ENCODE measurements at places on chromosomes 2 and 18.

DNA sequence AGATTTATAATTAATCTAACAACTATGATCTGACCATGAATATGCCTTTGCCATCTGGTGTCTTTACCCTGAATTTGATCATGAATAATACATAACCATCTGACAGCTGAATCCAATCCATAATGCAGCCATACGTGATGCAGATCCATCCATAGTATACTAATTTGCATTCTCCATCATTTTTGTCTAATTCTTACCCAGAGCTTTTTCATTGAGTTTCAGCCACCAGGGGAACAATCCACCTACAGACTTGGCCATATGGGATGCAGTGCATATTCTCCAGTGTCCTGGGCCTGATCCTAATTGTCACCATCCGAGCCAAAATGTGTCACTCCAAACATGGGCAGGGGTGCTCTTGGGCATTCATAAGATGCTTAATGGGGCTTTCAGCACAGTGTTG lies 227.2 kb upstream of the CRIM1 start:
- DNase-seq, result peak; percentile 59

DNA sequence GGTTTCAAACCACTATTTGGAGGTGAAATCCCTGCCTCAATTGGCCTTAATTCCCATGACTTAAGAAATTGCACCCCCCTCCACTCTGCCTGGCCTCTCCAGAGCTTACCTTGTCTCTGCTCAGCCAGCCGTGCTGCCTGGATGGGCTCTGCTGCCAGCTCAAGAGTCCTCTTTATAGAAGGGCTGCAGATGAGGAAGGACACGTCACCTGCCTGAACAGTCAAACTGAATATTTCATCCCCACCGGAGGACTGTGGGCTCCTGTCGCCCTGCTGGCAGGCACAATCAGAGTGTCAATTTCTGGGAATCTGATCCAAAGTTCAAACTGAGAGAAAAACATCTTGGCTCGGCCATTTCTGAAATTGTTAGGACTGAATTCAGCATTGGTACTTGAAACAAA lies at the start of gene OTOS:
TSS of gene OTOS (minus strand) at position 148 of the 400 bp plus-strand sequence. CDS start 332 bp downstream, outside the sequence.
- no peak for DNase-seq

DNA sequence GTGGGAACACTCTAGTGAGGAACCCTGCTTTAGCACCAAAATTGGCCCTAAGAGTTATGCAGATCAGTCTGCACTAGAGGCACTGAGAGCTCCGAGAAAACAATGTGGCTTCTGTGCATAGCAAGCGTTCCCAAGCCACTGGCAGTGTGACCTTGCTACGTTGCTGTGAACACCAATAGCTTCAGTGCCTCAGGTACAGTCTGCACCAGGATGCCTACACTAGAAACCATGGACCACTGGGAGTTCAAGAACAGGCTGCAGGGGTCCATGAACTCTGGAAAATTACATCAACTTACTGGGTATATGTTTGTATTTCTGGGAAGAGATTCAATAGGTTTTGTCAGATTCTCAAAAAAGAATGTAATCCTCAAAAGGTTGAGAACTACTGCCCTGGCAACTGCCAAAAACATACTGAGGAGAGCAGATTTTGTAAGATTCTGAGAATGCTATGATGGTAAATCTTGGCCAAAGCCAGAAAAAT lies 18.3 kb upstream of the SP3 start:
- no peak for DNase-seq

DNA sequence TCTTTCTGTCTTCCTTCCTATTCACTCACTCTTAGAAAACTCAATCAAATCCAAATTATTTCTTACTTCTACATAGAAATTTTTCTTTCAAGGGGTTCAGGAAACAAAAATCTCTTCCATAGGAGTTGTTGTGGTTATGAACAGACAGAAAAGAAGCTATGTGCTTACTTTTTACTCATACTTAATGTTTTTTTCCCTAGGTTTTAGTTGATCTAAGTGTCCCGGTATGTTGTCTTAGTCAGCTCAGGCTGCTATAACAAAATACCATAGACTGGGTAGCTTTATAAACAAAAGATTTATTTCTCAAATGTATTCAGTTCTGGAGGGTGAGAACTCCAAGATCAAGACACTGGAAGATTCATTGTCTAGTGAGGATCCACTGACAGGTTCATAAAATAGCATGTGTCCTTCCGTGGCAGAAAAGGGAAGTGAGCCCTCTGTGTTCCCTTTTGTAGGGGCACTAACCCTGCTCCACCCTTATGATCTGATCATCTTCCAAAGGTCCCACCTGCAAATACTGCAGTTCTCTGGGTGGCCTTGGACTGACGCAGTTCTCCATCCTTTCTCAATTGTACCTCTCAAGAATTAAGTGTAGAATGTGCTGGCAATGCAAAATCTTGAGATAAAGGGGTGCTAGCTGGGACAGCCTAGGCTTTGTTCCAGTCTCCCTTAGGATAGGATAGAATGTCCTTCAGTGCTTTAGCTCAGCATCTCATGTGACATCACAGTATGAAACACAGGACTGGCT lies 14.4 kb upstream of the VRK2 start:
- DNase-seq, result no peak

GRCh38 chr2:181851726-181852125 lies 39.8 kb upstream of the ITPRID2 start:
- DNase-seq, result no peak

DNA sequence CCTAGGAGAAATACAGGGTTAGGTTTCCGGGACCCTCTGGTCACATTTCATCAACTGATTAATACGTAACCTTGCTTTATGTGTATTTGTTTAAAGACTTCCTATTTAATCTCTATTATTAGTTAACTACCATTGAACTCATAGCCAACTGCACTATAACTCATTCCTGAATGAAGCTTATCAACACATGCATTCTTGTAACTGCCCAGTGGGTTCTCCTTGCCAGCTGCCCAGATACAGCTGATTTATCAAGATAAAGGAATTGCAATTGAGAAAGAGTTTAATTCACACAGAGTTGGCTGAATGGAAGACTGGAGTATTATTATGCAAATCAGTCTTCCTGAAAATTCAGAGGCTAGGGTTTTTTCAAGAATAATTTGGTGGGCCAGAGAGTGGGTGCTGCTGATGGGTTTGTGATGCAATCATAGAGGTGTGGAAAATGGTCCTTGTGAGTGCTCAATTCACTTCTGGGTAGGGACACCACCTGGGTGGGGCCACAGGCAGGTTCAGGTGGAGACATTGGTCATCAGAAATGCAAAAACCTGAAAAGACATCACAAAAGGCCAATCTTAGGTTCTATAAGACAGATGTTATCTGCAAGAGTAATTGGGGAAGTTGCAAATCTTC lies 21.1 kb upstream of the NOSTRIN start:
- DNase-seq, result no peak

DNA sequence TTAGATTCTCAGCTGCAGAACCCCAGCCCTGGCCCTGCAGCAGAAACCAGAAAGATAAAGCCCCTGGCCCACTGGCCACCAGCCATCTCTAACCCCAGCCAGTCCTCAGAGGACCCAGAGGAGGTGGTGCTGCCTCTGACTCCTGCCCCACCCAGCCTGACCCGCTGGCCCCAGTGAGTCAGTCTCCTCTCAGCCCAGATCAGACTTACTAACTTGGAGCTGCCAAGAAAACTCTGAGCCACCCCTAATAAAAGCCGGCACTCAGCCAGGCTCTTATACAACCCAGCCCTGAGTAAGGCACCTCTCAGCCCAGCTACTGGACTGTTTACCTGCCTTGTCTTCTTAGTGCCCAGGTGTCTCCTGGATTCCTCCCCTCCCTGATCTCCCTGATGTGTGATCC lies 2.0 kb downstream of the SLC14A2 start:
- DNase-seq, result no peak

DNA sequence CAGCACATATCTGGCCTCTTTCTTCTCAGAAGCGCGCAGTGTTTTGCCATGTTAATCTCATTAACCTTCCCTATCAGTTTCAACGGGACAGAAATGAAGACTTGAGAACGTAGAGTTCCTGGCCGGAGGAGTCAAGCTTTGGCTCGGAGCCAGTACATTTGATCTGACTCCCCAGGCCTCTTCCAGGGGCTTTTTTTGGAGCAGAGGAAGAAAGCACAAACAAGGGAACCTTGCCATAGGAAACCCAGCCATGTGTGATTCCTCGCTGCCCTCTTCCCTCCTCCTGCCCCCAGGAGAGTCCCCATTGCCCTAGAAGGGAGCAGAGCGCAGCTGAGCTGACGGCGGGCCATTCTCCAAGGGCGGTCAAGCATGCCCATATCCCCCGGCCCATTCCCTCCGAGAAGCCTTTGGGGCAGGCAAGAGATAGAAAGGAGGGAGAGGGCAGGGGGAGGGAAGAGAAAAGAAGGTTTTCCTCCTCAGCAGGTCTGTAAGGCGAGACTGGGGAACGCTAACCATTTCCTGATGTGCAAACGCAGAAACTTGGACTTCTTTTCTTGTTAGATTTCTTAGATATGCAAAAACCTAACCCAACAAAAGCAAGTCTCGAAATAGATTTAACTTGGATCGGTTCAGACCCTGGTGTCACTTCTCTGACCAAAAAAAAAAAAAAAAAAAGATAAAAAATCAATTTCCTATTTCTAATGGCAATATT lies 63.7 kb upstream of the POU3F3 start:
- peak; percentile 68 for DNase-seq

DNA sequence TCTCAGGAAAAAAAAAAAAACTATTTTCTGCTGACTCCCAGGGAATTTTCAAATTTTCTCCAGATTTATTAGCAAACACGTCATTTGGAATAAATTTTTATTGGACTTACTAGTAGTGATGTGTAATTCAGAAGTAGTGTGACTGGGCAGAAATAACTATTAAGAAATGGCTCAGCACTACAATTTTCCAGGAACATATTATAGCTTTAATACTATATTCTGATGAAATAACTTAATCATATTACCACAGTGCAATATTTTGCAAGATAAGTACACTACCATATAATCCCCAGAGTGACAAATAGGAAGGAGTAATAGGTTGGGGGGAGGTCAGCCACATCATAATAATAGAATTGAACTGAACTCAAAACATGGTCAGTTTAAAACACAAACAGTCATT lies 19.7 kb upstream of the TNFAIP6 start:
- no peak for DNase-seq

DNA sequence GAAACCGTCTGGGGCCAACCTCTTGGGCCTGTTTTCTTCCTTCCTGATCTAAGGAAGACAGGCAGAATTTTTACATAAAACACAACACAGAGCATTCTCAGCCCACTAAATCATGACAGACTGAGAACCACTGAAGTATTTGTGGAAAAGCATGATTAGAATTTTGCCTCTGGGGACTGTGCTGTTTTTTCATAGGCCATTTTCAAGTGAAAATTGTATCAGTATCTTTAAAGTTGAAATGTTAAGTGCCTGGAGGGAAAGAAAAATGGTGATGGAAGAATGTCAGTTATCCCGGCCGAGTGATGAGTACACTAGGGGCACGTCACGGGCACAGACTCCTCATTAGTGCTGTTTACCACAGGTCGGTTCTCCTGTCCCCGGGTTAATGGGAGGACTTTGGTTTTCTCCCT lies 36.9 kb downstream of the EHD3 start:
- no peak for DNase-seq

DNA sequence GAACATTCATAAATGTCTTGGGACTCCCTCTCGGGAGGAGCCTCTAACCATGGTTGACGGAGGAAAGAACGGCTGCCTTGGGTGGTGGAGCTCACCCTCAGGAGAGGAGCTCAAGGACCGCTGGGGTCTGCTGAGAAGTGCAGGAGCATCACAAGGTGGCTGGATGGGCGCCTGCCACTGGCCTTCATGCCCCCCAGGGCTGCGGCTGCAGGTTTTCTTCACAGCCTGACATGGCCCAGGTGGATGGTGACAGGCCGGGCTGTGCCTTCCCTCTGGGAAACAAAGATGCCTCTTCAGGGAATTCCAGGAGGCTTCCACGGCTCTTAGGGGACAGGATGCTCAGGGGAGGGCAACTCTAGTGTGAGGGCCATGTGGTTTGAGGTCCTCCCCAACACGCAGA lies 119.5 kb upstream of the PXDN start:
- no peak for DNase-seq

- DNase-seq, result no peak
These were observed 161.1 kb upstream of the RAB12 start for GRCh38 chr18:8448130-8448529.

- no peak for DNase-seq
These were observed 23.0 kb upstream of the ODC1 start for GRCh38 chr2:10471046-10471571.

DNA sequence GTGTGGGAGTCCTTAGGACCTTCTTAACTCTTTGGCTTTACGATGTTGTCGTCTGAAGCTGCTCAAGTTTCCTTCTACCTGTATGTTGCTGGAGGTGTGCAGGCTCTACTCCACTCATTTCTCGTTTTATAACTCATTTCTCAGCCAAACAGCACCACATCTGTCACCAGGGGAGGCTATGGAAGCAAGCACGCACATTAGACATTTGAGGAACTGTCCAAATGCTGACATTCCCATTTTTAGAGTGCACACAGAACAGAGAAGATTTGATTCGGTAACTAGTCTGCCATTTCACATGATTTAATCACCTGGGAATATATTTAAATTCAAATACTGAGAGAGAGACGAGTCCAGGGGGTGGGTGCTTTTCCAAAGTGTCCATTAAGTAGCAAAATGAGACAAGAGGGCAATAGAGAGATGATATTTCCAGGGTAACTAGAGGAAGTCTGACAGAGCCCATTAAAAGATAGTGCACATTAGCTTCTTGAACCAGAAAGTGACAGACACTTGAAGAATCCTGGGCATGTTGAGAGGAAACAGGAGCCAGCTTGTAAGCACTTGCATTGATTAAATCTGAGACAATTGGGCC lies 793.3 kb downstream of the TDRD15 start:
- no peak for DNase-seq

DNA sequence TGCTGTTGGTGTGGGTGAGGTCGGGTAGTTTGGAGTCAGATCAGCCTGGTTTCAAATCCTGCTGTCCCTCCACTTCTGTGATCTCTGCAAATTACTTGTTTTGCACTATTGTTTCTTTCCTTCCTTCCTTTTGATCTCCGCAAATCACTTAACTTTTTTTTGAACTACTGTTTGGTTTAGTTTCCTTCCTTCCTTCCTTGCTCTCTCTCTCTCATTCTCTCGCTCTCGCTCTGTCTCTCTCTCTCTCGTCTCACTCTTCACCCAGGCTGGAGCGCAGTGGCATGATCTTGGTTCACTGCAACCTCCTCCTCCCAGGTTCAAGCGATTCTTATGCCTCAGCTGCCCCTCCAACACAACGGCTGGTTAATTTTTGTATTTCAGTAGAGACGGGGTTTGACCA lies 141.6 kb upstream of the ITGA6 start:
- no peak for DNase-seq

DNA sequence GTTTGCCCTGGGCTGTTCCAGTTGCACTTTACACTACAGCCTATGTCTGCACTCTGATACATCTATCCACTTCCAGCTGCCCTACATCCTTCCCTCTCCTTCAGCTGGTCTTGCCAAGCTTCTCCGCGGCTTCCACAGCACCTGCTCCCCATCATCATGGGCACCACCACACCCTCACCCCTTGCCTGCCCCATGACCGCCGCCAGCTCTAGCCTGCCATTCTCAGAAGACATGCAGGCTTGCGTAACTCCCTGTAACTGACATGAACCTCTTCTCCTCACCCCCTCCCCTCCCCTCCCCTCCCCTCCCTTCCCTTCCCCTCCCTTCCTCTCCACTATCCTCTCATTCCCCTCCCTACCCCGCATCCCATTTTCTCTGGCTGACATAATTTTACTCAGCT lies 46.0 kb downstream of the PAX8 start:
- DNase-seq, result no peak
